ENCODE measurements at places on chromosomes 7 and 10.

DNA sequence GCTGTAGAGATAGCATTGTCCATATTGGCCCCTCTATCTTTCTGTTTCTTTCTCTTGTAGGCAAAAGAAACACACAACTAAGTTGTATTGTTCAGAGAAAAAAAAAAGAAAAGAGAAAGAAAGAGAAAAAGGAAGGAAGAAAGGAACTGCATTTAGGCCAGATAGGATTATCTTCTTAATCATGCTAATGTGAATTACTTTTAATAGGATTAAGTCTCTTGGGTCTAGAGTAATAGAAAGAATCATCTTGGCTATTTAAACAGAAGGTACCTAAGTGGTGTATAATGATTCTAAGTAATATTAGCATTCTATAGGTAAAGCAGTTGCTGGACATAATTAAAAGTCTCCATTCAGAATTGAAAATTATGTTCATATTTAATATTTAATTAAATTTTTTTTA, 42.2 kb downstream of the GPR85 start:
- no peak for DNase-seq

GRCh38 chr10:77795426-77796055, 131.0 kb downstream of the DLG5 start:
- DNase-seq, result no peak

GRCh38 chr7:50937727-50938126, 155.0 kb upstream of the GRB10 start:
- DNase-seq, result no peak

- no peak for DNase-seq
These were observed 220.6 kb downstream of the ADRA2A start for GRCh38 chr10:111297351-111297848.

GRCh38 chr10:48782386-48782785, 97.7 kb downstream of the WDFY4 start:
- DNase-seq, result no peak

GRCh38 chr10:1635340-1635739, 102.0 kb downstream of the ADARB2 start:
- DNase-seq, result no peak

- DNase-seq, result peak; percentile 34
These were observed 5.3 kb downstream of the NUDT1 start for GRCh38 chr7:2247141-2247995.

- DNase-seq, result no peak
These were observed 51.2 kb upstream of the TNS3 start for GRCh38 chr7:47633134-47633533.

DNA sequence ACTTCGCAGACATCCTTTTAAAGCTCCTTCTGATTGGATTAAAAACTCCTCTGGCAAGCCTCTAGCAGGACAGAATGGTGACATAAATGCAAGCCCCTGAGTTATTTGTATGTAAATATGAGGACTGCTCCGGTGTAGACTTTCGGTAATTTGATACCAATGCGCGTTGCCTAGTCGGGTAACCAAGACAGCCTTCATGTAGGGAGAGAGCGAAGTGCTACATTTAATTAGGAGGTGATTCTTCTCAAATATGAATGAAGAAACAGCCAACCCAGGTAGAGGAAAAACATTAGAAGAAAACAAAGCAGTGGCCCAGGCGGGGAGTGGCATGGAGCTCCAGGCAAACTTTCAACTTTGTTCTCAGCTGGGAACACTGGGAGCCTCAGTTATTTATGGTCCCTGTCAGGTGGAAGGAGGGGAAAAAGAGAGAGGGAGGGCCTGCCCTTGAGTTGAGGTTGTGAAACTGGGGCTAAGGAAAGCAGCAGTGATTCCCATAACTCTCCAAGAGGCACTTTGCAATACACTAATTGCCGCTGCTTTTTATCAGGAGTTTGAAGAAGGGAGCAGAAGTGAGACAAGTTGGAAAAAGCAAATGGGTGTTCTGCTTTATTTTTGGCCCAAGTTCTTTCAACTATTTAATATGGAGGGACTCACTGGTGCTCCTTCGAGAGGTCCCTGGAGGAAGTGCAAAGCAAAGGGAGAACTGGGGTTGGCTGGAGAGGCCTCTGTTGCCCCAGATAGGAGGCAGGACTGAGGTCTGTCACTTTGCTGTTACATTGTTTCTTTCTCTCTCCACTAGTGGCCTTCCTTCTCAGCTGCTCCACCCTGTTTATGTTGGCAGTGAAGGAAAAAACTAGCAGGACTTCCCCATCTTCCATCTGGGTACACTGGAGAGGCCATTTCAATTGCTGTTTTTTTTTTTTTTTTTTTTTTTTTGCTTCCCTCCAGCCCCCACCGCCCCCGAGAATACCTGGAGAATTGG, 234.6 kb upstream of the CCDC6 start:
- DNase-seq, result no peak

DNA sequence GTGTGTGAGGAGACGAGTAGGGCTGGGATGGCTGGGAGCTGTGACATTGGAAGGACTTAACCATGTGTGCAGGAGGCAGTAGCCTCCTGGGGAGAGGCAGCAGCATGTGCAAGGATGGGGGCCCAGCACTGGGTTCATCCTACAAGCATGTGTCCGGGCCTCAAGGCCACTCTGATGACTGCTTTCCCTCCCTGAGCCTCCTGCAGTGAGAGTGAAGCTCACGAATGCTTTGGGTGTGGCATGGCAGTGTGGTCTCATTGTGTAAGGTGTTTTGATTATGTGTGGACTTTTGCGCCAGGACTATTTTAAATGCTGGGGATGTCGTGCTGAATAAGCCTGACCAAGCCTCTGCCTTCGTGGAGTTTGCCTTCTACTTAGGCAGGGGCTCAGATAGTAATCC, 122.0 kb upstream of the INSYN2A start:
- DNase-seq, result no peak

GRCh38 chr10:131910663-131911314, 10.0 kb downstream of the PPP2R2D start:
- DNase-seq, result no peak

DNA sequence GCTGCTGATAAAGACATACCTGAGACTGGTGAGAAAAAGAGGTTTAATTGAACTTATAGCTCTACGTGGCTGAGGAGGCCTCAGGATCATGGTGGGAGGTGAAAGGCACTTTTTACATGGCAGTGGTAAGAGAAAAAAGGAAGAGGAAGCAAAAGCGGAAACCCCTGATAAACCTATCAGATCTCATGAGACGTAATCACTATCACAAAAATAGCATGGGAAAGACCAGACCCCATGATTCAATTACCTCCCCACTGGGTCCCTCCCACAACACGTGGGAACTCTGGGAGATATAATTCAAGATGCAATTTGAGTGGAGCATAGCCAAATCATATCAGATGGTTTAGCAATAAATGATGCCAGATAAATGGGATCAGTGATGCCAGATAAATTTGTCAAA, 892.0 kb upstream of the CELF2 start:
- no peak for DNase-seq

DNA sequence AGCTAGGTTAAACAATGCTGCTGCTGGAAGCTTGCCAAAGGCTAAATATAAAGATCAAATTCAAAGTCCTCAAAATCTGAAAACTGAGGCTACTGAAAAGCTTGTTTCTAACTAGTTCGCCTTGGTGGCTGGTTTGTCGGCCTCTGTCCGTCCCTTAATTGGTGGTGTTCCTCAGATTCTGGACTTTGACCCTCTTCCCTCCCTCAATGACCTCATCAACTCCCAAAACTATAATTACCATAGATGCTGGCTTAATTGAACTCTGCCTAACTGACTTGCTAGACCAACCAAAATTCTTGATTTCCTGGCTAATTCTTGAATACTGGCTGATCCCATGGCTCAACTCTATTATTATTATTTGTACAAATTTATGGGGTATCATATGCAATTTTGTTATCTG, 15.6 kb downstream of the ARHGAP21 start:
- DNase-seq, result no peak

- DNase-seq, result peak; percentile 85
These were observed 33.4 kb upstream of the PPP3CB start for GRCh38 chr10:73529089-73529832.

- DNase-seq, result no peak
These were observed 689.7 kb upstream of the IGFBP3 start for GRCh38 chr7:46610746-46611145.

DNA sequence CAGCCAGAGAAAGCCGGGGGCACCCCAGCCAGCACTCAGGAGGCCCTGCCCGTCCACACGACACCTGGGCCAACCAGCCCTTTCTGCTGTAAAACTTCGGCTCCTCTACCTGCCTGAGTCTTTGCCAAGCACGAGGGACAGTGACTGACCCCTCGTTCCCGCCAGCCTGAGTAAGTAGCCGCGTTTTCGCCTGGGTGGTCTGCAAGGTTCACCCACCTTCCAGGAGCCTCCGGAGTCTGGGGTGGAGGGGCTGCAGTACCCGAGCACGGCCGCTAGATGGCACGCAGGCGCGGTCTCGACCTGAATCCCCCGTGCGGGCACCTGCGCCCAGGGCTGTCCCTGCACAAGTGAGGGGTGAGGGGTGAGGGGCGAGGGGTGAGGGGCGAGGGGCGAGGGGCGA, 192.7 kb downstream of the PTPRN2 start:
- DNase-seq, result no peak

DNA sequence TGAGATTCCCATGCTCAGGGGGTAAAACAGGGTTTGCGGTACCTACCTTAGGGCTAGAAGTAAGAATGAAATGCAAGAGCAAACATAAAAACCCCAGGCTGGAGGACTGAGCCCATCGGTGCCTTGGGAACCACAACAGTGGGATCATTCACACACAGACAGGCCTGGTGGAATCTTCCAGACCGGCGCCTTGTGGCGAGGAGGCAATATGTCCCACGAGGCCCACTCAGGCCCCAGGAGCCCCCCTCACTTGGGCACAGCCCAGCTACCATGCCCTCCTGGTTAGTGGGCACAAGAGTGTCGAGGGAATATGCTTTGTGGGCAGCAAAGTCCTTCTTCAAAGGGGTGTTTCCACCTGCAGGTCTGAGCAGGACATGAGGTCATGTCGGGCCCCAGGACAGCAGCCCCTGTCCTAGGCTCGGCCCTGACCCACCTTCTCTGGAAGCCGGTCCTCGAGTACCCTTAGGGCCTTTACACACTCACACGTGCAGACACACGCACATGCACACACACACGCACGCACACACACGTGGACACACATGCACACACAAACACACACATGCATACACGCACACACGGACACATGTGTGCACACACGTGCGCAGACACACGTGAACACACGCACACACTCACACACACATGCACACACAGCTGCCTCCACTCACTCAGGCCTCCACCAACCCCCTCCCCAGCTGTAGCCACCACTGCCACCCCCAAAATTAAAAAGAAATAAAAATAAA, 51.5 kb upstream of the MYL10 start:
- DNase-seq, result no peak

- DNase-seq, result no peak
These were observed 166.3 kb downstream of the GRID1 start for GRCh38 chr10:86200269-86200668.

- DNase-seq, result no peak
These were observed 20.4 kb downstream of the GRID2IP start for GRCh38 chr7:6530626-6531491.

DNA sequence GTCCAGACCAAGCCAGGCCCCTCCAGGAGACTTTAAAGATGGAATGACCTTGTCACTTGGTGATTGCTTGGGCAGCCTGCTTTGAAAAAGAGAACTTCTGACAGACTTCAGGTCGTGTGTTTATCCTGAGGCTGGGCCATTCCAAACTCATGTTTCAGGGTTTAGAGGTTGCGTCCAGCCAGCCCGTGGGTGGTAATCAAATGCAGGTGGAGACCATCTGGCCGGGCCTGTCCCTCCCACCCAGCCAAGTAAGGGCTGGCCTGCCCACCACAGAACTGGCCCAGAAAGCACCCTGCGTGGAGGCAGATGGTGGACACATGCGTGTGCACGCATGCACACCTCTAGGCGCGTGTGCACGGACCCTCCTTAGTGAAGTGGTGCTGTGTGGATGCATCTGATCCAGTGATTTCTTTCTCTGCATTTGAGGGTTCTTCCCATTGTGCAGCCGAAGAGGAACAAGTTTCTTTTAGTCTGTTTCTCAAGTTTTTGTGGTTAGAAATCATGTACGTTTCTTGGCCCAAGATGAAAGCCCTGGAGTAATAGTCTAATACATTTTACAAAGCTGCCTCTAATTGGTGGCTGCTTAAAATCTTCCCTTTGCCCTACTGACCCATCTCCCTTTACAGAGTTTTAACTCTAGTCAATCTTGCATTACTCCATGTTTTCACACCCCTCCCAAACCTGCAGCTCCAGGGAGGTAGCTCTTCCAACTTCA, 43.0 kb downstream of the SUFU start:
- no peak for DNase-seq

DNA sequence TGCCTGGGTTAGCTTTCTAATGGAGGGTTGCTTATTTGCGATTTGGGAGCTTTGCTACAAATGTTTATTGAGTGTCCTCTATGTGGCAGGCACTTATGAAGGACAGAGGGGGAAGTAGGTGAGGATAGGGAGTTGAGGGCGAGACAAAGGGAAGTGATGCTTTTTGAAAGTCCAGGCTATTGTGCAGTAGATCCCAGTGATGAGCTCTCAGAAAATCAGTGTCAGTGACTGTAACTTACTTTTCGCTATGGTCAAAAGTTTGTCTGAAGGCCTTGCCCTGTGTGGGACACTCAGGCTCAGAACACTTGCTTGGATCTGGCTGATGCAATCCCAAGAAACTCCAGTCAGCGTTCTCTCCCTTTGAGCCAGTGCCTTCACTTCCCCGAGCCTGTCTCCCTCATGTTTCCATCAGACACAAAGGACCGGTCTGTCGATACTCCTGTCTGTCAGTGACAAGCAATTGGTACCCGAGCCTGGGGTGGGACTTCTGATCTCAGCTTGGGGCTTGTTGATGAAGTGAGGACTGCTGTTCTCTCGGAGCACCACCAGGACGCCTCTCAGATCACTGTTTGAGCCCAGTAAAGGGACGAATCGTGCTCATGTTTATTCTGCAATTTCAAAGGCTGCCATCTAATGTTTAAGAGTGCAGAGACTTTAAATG, 63.1 kb upstream of the SORCS3 start:
- DNase-seq, result peak; percentile 21

DNA sequence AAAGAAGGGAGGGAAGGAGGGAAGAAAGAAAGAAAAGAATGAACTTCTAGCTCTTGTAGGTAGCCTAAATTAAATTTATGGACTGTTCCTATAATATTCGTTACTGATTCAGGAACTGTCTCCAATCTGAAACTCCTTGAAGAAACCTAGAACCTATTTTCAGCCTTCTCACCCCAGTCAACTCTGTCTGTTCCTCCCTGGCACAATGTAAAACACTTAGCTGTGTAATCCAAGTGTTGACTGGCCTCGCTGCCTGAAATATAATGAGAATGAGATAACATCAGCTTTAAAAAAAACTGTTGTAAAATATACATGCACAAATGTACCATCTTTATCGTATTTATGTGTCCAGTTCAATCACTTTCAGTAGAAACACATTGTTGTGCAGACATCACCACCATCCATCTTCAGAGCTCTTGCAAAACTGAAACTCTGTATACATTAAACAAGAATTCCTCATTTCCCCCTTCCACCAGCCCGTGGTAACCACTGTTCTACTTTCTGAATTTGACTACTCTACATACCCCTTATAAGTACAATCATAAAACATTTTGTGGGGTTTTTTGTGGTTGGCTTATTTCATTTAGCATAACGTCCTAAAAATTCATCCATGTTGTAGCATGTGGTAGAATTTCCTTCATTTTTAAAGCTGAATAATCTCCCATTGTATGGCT, 6.3 kb upstream of the C7orf33 start:
- DNase-seq, result no peak

- no peak for DNase-seq
These were observed 135.8 kb downstream of the RAMP3 start for GRCh38 chr7:45293295-45293942.

GRCh38 chr10:82228701-82229100, 353.7 kb downstream of the NRG3 start:
- DNase-seq, result no peak

Data from erythroblast (primary cell).